ENCODE measurements at places on chromosomes 3 and 15. TPM values are rescaled to one million over a fixed set of nuclear protein-coding genes. Genes with fewer than 3 reads are reported as not detected.

Gene NEK10
- not detected for total RNA-seq

- no peak for DNase-seq
These were observed 281.4 kb downstream of the THSD4 start for GRCh38 chr15:71396536-71397125.

Gene SH2D7
- total RNA-seq = not detected

Gene GPR62
- not detected for total RNA-seq

GRCh38 chr3:49177073-49177472 lies 5.7 kb downstream of the KLHDC8B start:
- no peak for DNase-seq

DNA sequence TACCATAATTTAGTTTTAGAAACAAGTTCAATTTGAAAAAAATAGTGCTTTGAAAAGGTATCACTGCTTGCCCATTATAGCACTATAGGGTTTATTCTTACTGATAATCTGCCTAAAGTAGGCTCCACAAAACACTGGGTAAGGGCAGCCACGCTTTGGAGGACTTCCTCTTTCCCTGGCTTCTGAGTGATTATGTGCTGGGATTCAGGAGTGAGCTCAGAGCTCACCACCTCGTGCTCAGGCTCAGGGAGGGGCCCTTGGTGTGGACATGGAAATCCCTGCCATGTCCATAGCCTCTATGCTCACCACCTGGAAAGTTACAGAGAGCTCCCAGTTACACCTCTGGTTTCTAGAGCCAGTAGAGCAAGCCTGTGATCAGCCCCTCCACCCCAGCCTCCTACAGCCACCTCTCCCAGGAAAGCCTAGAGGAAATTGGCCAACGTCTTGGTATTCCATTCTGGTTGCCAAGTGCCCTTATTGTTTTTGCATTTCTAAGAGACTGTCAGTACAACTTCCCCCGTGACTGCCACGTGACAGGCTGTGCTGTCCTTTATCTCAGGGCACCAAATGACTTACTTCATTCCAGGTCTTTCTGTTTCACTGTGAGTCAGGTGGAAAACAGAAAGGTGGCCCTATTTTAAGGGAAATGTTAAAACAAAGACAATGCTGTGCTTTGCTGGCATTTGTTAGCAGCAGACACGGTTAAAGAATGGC lies 316.0 kb downstream of the RORA start:
- no peak for DNase-seq

DNA sequence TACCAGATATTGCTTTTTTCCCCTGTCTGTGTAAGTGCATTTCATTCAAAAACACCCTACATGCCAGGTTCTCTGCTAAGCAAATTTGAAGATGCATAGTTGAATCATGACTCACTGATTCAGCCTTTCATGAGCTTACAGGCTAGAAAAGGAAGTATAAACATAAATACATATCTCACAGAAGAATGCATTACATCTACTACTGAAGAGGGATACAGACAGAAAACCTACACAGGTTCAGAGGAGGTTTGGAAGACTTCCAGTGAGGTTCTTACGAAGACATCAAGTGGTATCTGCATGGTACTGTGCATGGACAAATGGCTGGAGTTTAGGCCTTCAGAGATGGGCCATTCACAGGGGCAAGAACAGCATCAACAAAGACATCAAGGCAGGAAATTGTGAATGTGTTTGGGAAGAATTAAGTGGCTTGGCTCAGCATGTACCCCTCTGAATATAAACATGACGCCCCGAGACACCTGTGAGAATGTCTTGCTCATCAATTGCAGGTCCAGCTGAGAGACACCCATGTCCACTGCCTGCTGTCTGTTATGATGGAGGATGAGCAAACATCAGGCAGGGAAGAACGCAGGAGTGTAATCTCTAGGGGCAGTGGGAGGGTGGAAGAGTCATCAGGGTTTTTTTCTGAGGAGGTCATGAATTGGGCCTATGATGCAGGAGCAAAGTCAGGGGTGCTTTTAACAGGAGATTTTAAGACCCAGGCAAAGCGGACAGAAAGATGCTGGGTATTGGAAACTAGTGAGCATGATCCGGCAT lies 105.1 kb upstream of the GALNT15 start:
- DNase-seq = peak; percentile 64

GRCh38 chr3:69189487-69189886 lies 67.1 kb upstream of the LMOD3 start:
- DNase-seq = no peak

GRCh38 chr3:133264920-133265319 lies 134.9 kb upstream of the BFSP2 start:
- DNase-seq = no peak

DNA sequence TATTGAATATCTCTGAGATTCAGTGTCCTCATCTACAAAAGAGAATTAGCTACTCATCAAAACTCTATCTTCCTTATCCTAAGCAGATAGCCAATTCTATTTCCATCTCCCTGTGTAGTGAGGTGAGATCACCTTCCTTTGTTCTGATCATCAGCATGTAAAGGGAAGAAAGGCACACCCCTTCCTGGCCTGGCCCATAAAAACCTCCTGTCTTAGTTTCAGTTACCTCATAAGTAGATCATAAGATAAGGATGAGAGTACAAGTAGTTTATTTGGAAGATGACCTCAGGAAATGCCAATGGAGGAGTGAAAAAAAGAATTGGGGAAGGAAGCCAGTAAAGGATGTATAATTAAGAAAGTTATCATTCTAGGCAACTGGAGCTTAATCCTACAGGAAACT lies 114.5 kb upstream of the GADL1 start:
- DNase-seq = no peak

DNA sequence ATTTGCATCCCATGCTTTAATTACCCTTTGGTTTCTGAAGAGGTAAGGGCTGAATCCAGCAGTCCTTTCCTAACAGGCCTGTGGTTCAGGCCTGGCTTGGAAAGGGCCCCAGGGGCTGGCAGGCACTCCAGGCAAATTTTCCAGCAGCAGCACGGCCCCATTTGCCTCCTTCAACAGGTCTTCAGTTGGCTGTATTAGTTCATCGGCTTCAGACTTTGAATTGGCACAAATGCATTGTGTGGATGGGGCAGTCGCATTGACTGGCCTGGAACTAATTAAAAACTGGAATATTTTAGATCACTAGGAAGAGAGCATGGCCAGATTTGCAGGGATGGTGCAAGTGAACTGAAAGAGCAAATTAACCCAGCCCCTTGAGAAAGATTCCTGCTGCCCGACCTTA lies 207.8 kb upstream of the MCTP2 start:
- DNase-seq = no peak

Gene CHAC1
- 12.7 TPM for total RNA-seq

Gene LYZL4
- not detected for total RNA-seq

Gene SAMMSON
- total RNA-seq = 0.78 TPM

- no peak for DNase-seq
These were observed 53.6 kb downstream of the ABHD2 start for GRCh38 chr15:89141885-89142284.

DNA sequence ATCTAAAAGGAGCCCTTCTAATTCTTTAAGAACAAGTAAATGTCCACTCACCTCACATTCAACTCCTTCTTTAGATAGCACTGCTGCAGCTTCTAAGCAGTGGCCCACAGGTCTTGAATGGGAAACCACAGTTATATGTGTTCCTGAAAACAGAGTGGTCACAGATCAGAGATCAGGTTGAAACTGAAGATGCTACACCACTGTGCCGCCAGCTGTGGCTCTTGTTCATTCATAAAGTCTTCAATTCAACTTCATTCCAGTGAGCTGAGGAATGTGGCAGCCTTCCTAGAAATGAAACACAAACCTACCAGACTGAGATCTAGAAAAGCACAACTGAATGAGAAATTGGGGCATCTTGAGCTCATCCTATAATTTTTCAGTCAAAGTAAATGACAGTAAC lies 4.0 kb downstream of the PDHB start:
- DNase-seq = no peak

Gene GRIP2
- total RNA-seq = 0.68 TPM

DNA sequence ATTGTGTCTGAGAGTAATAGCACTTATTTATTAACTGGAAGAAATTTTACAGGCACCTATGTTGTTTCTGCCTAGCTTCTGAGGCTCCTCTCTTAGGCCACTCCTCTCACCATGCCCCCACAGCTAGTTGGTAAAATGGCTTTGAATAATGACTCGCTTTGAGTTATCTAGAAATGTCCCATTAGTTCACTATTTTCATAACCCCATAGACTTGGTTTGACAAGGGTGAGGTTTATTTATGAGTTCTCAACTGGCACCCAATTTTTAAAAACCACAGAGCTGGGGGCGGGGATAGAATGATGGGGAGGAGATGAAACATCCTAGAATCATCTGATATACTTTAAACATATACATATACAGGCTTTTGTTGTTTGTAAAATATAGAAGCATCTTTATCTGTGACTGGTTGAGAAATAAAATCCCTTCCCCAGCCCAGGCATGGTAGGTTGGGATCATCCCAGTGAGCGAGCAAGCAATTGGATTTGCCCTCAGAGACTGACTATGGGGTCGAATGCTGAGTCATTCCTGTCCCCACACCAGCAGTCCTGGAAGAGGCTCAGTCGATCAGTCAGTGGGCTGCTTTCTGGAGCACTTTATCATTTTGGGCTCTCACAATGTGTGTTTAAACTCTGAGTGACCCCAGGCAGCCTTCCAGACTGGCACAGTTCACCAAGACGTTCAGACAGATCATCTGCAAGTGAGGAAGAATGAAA lies 60.2 kb upstream of the TSEN2 start:
- peak; percentile 89 for DNase-seq

- DNase-seq = no peak
These were observed 4.3 kb upstream of the GPR160 start for GRCh38 chr3:170033489-170033888.

Gene GNL3
- 127 TPM for total RNA-seq

Gene STXBP5L
- total RNA-seq = not detected

Gene GRAMD1C
- 7.1 TPM for total RNA-seq

Gene C3orf70
- total RNA-seq = not detected

DNA sequence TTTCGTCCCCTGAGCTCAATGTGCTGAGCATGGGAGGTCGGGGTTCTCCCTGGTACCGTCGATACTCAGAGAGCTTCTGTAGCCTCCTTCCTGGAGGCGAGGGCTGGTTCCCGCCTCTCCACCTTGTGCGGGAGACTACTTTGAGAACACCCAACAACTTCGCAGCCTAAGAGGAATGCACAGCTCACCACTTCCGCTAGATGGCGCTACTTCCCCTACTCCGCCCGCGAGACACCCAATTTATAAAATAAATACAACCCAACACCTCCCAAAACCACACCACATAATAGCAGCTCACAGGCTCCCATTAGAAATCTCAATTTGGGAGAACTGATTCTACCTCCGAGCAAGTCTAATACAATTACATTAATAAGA lies 1.2 kb downstream of the RGMA start:
- peak; percentile 59 for DNase-seq

- DNase-seq = no peak
These were observed 16.9 kb downstream of the ITGA11 start for GRCh38 chr15:68415061-68415460.

GRCh38 chr15:78205856-78206255 lies 28.5 kb downstream of the ACSBG1 start:
- DNase-seq = no peak

Measured in Caki2 (cell line).